ENCODE measurements at places on chromosomes 2 and 18. TPM values are rescaled to one million over a fixed set of nuclear protein-coding genes. Genes with fewer than 3 reads are reported as not detected.

GRCh38 chr2:189818249-189819038, 34.2 kb downstream of the PMS1 start:
- DNase-seq = no peak
- no peak overlapping the region for H3K4me3 ChIP-seq
- peaks cover 5% of the 10 kb centered on the region for H3K4me1 ChIP-seq
- H3K36me3 ChIP-seq = no peaks in the 10 kb centered on the region
- no peak overlapping the region for H3K27ac ChIP-seq

- H3K36me3 ChIP-seq = no peaks in the 10 kb centered on the region
- no peak overlapping the region for H3K4me3 ChIP-seq
- no peak for DNase-seq
Measured at GRCh38 chr18:57834616-57835015, 31.5 kb upstream of the ATP8B1 start.

DNA sequence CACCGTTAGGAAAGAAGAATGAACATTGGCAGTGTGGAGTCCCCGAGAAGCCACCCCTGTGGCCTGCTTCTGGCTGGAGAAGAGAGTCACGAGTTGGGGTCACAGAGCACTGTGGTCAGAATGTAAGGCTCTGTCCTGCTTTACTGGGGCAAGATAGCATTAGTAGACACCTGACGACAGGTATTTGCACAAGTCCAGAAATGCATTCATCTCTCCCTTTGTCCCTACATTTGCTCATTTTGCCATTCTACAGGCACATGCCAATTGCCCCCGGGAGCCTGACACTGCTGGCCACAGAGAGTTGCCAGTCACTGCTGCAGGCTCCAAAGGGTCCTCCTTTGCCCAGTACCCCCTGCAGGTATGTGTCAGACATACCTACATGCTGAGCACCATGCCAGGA, 133.3 kb downstream of the SMAD2 start:
- no peak overlapping the region for H3K4me3 ChIP-seq
- no peaks in the 10 kb centered on the region for H3K4me1 ChIP-seq
- no peak overlapping the region for H3K27ac ChIP-seq
- no peak for DNase-seq
- H3K36me3 ChIP-seq = no peaks in the 10 kb centered on the region

- H3K27ac ChIP-seq = no peak overlapping the region
- no peaks in the 10 kb centered on the region for H3K27me3 ChIP-seq
- H3K36me3 ChIP-seq = no peaks in the 10 kb centered on the region
- H3K4me3 ChIP-seq = no peak overlapping the region
Measured at GRCh38 chr2:227657199-227657845, 9.3 kb upstream of the SCYGR5 start.

GRCh38 chr2:86661333-86661732, 37.7 kb upstream of the RNF103 start:
- no peaks in the 10 kb centered on the region for H3K36me3 ChIP-seq
- H3K27me3 ChIP-seq = no peaks in the 10 kb centered on the region
- no peak overlapping the region for H3K27ac ChIP-seq
- no peak overlapping the region for H3K4me3 ChIP-seq
- no peak for DNase-seq

GRCh38 chr2:218897394-218898108, 16.9 kb downstream of the WNT10A start:
- H3K4me1 ChIP-seq = peaks cover 26% of the 10 kb centered on the region
- peaks cover 8% of the 10 kb centered on the region for H3K27me3 ChIP-seq
- DNase-seq = no peak
- H3K4me3 ChIP-seq = no peak overlapping the region

- no peak for DNase-seq
- no peak overlapping the region for H3K4me3 ChIP-seq
- H3K27ac ChIP-seq = no peak overlapping the region
- no peaks in the 10 kb centered on the region for H3K36me3 ChIP-seq
- no peaks in the 10 kb centered on the region for H3K27me3 ChIP-seq
Measured at GRCh38 chr18:49743117-49743567, 70.2 kb downstream of the ACAA2 start.

GRCh38 chr2:191701696-191702095, 23.8 kb downstream of the NABP1 start:
- H3K27ac ChIP-seq = no peak overlapping the region
- H3K27me3 ChIP-seq = no peaks in the 10 kb centered on the region
- H3K36me3 ChIP-seq = no peaks in the 10 kb centered on the region
- peaks cover 11% of the 10 kb centered on the region for H3K4me1 ChIP-seq
- H3K4me3 ChIP-seq = no peak overlapping the region

DNA sequence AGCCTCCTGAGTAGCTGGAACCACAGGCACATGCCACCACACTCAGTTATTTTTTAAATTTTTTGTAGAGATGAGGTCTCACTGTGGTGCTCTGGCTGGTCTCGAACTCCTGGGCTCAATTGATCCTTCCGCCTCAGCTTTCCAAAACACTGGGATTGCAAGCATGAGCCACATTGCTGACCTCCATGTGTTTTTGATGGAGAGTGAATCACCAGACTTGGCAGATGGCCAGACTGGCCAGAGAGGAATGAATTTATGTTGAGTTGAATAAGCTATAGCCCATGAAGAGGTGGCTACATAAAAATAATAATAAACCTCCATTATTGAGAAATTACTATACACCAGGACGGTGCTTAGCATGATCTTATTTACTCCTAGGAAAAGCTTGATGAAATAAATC, 91.5 kb downstream of the MREG start:
- H3K36me3 ChIP-seq = no peaks in the 10 kb centered on the region
- H3K27ac ChIP-seq = no peak overlapping the region
- H3K4me1 ChIP-seq = no peaks in the 10 kb centered on the region
- H3K4me3 ChIP-seq = no peak overlapping the region

GRCh38 chr2:231523451-231524285, 6.6 kb downstream of the NMUR1 start:
- H3K27me3 ChIP-seq = no peaks in the 10 kb centered on the region
- no peaks in the 10 kb centered on the region for H3K4me1 ChIP-seq
- H3K27ac ChIP-seq = no peak overlapping the region
- no peaks in the 10 kb centered on the region for H3K36me3 ChIP-seq

Gene KCTD1
- 1.2 TPM for total RNA-seq

Gene MYOM1
- 3.1 TPM for total RNA-seq

Gene CXCR1
- total RNA-seq = not detected

Gene MARCO
- 2.3 TPM for total RNA-seq

Gene IL1R2
- total RNA-seq = 4.5 TPM

Gene KCNG2
- total RNA-seq = not detected

Gene ABHD1
- not detected for total RNA-seq

Gene LCT
- total RNA-seq = not detected

Data from uterus (tissue), 4 donors.